ENCODE measurements at places on chromosomes 7 and 10.
A peak's percentile ranks its signal among the peaks of the same experiment; 100 is the strongest.

GRCh38 chr7:94605031-94605430 is 50.9 kb downstream of the SGCE start:
- no peak for DNase-seq

DNA sequence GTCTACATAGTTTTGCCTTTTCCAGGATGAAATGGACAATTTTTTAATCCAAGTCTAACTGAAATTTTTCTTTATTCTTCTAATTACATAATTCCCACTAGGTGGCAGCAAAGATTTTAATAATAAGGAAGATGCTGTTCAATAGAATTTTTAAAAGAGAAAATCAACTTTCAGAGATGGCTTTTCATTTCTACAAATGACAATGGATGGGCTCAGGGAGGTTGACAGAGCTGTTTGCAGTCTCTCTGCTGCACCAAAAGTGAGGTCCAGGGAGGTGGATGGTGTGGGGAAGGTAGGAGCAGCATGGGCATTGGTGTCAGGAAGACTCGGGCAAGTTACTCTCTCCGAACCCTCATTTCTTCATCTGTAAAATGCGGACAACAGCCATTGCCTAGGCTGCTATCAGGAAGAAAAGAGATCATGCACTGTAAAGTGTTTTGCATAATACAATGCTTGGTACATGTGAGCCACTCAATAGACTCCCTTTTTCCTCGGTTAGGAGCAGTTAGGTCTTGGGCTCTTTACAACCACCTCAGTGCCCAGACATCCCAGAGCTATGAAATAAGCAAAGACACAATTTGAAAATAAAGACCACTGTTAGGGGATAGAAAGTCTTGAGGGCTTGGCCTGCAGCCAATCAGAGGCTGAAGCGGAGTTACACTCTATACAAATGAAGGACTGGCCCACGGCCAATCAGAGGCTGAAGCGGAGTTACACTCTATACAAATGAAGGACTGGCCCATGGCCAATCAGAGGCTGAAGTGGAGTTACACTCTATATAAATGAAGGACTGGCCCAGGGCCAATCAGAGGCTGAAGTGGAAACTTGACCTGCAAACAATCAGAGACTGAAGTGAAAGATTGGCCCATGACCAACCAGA is 107.1 kb downstream of the ABLIM1 start:
- no peak for DNase-seq

- DNase-seq, result no peak
Observed at GRCh38 chr10:131404886-131405285, 93.4 kb upstream of the TCERG1L start.

DNA sequence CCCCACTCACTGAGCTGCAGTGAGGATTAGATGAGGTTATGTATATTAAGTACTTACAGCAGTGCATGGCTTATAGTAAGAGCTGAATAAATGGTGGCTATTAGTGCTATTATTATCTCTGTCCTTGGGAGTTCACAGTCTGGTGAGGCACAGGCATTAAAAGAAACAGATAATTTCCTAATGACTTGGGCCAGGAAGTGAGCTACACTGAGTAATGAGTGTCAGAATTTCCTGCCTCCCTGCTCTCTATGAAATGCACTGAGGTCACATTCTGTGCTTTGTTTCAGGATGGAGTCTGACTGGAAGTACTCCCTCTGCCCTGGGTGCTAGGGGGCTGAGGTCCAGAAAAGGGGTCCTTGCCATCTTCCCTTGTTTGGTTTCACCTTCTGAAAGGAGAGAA is 48.7 kb upstream of the LOXL4 start:
- no peak for DNase-seq

DNA sequence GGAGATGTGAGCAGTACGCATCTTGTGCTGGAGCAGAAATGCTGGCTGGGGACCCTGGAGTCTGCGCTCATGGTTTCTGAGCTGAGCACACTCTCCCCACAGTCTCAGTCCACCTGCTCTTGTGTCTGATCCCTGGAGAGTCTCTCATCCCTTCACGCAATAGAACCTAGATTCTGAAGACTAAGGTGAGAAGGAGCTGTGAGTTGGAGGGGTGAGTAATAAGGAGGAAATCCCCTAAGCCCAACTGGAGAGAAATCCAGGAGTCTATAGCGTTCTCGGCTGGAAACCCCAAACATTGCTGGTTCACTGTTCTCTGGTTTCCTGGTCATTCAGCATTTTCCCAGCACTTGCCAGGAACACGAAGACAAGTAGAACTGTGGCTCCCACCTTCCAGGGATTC is 68.3 kb upstream of the SMNDC1 start:
- DNase-seq, result no peak

- no peak for DNase-seq
Observed at GRCh38 chr7:103445228-103446048, 569 bp downstream of the SLC26A5 start.

DNA sequence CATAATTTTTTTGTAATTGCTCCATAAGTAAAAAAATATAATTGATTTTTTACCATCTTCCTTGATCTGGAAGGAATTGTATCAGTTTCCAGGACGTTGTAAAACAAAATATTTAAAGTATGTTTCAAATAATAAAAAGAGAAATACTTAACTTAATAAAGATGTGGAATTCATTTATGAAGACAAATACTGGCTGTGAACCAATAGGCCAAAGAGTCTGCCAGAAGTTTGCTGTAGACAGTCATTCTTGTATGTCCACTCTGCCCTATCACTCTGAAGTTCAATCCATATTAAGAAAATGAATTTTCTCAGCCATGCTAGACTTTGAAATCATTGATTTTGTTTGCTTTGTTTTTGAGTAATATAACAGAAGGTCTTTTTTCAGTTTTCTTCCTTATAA is 256.4 kb downstream of the TRIL start:
- no peak for DNase-seq

DNA sequence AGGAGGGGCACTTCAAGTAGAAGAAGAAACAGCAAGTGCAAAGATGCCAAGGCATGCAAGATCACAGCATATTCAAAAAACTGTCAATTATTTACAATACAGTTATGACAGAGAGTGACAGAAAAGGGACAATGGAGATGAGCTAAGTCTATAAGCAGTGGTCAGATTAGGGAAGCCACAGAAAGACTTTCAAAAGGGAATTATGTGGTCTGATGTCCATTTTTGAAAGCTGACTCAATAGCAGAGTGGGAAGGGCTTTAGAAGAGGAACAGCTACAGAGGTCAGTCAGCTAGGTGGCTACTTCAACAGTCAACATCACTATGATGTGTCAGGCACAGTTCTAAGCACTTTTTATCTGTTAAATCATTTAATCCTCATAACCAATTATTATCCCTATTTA is 45.2 kb upstream of the SPOCK2 start:
- DNase-seq, result peak; percentile 47

DNA sequence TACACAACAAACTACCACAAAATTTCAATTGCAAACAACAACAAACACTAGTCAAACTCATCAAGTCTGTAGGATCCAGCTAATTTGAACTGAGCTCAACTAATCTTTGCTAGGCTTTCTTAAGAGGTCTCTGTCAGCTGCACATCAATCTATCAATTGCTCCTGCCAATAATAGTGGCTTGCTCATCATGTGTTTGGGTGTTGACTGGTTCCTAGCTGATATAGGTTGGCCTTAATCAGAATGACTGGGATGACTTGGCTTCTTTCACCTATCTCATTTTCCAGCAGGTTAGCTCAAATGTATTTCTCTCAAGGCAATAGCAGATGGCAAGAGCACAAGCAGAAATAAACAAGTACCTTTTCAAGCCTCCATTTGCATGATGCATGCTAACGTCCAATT is 370.3 kb upstream of the NFE2L3 start:
- no peak for DNase-seq

DNA sequence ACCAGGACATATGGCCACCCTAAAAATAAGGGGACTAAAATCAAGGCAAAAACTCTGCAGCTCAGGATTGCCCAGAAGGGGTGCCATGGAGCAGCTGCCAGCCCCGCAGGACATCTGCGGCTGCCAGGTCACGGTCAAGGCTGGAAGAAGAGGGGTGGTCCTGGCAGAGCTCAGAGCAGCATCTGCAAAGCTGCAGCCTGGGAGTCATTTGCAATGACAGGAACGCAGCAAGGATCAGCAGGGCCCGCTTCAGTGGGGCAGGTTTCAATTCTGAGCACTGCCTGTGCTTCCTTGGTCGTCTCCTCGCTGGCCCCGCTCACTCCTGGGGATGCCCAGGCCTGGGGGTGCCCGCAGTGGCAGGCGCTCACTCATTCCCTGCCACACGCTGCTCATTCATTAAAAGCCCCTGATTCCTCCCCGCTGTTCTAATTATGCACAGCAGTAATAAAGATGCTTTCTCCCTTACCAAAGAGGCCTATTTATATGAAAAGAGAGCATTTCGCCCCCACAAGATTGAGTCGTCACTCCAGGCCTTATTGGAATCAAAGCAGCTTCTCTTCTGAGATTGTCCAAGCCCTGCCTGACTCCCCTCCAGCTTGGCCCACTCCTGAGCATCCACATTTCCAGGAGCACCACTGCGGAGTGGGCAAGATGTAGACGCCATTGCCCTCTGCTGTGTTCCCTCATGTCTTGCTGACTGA is 4.6 kb downstream of the HSPA12A start:
- DNase-seq, result no peak

GRCh38 chr7:92253251-92253650 is 7.5 kb downstream of the ANKIB1 start:
- DNase-seq, result no peak

- no peak for DNase-seq
Observed at GRCh38 chr7:80826520-80827238, 92.2 kb downstream of the SEMA3C start.

- DNase-seq, result peak; percentile 81
Observed at GRCh38 chr10:71314028-71314693, 4.9 kb upstream of the SLC29A3 start.

- no peak for DNase-seq
Observed at GRCh38 chr10:88042160-88043100, 179.0 kb downstream of the PTEN start.

DNA sequence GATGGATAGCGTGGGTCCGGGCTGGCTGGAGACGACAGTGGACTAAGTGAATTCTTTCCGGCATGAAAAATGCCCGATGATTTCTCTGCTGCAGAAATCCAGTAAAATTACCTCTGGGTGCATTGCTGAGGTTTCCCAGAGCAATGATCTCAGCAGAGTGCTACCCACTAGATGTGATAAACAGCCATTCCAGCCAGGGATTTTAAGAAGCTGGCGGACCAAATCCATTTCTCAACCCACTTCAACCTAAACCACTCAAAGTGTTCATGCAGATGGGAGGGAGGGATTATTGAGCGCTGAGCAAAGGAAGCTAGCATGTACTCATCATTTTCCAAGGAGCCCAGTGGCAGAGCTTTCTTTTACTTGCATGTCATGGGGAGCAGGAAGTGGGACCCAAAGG is 116.7 kb downstream of the PRKCQ start:
- DNase-seq, result no peak

DNA sequence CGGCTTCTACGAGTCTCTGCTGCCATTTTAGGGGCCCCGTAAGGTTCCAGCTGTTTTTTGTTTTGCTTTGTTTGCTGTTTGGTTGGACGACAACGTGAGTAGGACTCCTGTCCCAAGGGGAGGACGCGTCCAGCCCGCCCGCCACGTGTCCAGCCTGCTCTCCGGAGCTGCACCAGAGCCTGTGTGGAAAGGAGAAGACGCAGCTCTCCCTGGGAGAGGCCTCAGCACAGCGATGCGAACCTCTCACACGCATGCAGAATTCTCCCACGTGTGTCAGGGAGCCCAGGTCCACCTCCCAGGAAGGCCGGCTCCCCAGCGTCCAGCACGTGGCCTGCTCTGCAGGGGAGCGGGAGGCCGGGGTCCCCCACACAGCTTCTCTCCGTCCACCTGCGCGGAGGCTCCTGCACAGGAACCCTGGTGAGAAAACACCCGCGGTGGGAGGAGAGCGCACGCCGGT is 36.4 kb upstream of the DNAJB6 start:
- no peak for DNase-seq

- no peak for DNase-seq
Observed at GRCh38 chr7:139900326-139900725, 71.3 kb downstream of the TBXAS1 start.

- DNase-seq, result no peak
Observed at GRCh38 chr10:59878289-59878688, 28.1 kb downstream of the CCDC6 start.

DNA sequence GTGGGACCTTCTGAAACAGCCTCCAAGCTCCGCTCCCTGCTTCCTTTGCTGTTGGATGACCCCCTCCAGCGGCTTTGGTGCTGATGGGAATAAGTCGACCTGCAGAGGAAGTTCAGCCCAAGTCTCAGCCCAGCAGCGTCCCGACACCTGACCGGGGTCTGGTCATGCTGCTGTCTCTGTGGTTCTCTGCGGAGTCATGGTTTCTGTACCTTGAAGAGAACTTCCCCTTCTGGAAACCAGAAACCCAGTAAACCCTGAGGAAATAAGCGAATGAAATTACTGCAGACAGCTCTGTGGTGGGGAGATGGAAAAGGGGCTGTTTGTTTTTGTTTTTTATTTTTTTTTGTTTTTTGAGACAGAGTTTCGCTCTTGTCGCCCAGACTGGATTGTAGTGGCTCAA is 18.3 kb upstream of the ZNF12 start:
- no peak for DNase-seq

DNA sequence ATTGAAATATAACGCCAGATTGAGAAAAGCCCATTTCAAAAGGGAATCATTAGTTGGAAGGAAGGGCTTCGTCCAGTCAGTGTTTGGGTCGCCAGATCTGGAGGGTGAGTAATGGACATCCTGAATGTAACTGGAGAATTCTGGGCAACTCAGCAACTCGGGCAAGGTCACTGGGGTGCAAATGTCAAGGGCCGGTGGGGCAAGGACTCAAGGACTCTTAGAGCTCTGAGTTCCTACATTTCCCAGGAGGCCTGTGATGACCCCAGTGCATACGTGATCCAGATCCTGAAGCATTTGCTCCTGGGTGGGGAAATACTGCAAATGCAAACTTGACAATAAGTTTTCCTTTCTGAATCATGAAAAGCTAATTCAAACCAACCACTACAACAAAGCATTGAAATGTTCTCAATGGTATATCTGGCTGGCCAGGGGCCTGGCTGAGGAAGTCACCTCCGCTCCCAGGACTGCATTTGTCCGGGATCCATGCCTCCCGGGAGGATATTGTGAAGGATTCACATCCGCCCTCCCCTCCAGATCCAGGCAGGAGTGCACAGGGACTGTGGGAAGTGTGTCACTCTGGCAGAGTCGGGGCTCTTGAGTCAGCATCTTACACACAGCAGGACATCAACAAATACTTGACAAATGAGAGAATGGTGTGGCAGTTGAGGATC is 164.0 kb downstream of the FANK1 start:
- peak; percentile 59 for DNase-seq

GRCh38 chr10:86472061-86472460 is 49.5 kb downstream of the WAPL start:
- DNase-seq, result no peak

DNA sequence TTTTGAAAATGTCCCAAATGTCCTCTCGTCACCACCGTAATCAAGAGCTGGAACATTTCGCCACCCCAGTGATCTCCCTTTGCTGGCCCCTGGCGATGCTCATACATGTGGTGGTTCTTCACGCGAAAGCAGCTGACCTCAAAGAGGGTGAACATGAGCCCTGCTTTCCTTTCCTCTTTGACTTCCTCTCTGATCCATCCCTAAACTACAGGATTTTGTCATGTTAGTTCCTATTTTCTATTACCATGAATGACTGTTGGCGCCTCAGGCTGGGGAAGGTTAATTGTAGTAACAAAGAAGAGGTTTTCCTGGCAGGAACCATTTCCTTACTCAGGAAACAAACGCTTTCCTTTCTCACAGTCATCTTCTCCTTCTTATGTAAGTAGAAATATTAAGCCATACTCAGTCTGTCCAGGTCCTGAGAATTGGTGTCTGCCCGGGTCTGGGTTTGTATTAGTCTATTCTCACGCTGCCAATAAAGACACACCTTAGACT is 114.5 kb downstream of the INSYN2A start:
- no peak for DNase-seq
